ENCODE measurements at places on chromosomes 3 and 15. TPM values are rescaled to one million over a fixed set of nuclear protein-coding genes. Genes with fewer than 3 reads are reported as not detected.

DNA sequence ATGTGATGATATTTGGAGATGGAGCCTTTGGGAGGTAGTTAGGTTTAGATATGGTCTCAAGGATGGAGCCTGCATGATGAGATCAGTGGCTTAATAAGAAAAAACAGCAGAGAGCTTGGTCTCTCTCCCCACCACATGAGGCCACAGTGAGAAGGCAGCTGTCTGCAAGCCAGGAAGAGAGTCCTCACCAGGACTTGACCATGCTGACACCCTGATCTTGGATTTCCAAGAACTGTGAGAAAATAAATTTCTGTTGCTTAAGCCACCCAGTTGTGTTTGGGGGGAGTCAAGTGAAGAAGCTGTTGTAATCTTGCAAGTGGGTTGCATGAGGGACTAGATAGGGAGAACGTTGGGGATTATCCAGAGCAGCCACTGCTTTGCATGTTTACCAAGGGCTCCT, 62.3 kb upstream of the TNFAIP8L3 start:
- no peaks in the 10 kb centered on the region for H3K27me3 ChIP-seq
- DNase-seq: no peak
- H3K4me1 ChIP-seq: no peaks in the 10 kb centered on the region
- no peak overlapping the region for H3K27ac ChIP-seq

USP50 gene
- 6.3 TPM for polyA plus RNA-seq

DCBLD2 gene
- 24.0 TPM for polyA plus RNA-seq

DNA sequence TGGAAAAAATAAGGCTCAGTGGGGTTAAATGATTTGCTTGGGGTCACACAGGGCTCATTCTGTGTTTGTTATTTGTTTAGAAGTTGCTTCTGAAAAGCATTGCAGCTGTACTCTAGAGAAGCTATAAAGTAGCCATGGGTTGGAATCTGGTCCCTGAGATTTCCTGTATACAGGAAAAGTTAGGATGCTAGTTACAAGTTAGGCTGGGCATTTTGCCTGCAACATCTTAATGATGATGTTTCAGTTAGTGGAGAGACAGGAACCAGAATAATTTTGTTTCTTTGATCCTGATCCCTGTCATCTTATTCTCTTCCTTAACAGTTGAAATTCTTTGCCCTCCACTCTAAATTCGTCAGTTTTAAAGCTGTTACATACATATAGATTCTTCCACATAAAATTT, 445.3 kb downstream of the OTOL1 start:
- 0 out of 2 replicates have a peak, but pooled peaks cover 5% of the 10 kb centered on the region for H3K4me1 ChIP-seq
- H3K27ac ChIP-seq: no peak overlapping the region
- no peaks in the 10 kb centered on the region for H3K36me3 ChIP-seq
- no peak for DNase-seq
- H3K27me3 ChIP-seq: no peaks in the 10 kb centered on the region
- H3K4me3 ChIP-seq: no peak overlapping the region

P2RY14 gene
- polyA plus RNA-seq: 0.95 TPM

DNA sequence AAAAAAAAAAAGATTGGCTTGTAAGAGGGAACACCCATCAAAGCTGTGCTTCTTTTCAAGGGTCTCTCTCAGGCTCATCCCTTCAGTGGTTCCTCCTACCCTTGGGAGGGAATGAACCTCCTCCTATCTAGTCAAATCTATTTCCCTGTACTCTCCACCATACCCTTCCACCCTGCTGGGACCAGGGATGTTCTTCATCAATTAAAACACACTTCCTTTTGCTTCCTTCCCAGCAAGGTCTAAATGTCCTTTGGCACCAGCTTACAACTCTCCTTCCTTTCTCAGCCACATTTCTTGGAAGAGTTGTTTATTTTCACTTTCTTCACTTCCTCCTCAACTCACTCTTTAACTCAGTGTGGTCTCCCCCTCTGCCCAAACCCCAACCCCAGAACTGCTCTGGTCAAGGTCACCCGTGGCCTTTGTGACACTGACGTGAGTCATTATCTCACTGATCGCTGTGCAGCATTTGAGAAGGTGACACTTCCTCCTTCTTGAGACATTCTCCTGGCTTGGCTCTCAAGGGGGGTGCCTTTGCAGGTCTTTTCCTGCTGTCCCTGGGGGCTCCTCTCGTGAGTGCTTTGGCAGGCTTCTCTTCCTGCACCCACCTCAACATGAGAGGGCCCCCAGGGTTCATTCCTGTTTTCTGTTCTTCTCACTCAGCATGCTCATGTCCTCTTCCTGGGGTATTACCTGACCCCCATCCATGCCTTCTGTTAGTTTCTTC, 210.5 kb upstream of the TLE3 start:
- no peak overlapping the region for H3K4me3 ChIP-seq
- H3K4me1 ChIP-seq: peaks cover 12% of the 10 kb centered on the region
- H3K36me3 ChIP-seq: no peaks in the 10 kb centered on the region
- H3K27me3 ChIP-seq: no peaks in the 10 kb centered on the region

- H3K36me3 ChIP-seq: no peaks in the 10 kb centered on the region
- no peak overlapping the region for H3K27ac ChIP-seq
- no peaks in the 10 kb centered on the region for H3K27me3 ChIP-seq
Measured at GRCh38 chr3:170740726-170741591, 129.0 kb downstream of the RPL22L1 start.

DNA sequence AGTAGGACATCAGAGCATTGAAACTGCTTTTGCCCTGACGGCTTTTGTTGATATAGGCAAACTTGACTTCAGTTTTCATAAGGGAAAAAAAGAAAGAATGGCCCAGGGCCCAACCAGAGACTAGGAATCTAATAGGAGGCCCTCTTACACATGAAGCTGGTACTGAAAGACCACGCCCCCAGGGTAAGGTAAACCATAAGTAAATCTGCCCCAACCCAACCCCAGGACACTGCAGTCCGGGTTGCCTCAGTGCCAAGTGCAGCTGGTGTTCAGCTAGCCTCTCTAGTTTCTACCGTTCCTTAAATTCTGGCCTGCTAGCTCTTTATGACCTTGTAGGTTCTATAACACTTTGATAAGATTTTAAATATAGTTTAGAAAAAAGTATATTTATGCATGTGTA, 136.7 kb downstream of the AQP9 start:
- H3K27me3 ChIP-seq: no peaks in the 10 kb centered on the region
- no peaks in the 10 kb centered on the region for H3K4me1 ChIP-seq
- H3K4me3 ChIP-seq: no peak overlapping the region
- no peak overlapping the region for H3K27ac ChIP-seq
- DNase-seq: no peak
